Naive B cell (primary cell): ENCODE measurements at places on chromosomes 16 and 17.

- peak overlapping the region; percentile 95 for H3K4me3 ChIP-seq
- peaks cover 26% of the 10 kb centered on the region for H3K4me1 ChIP-seq
- no peaks in the 10 kb centered on the region for H3K27me3 ChIP-seq
- H3K27ac ChIP-seq: peak overlapping the region; percentile 99
Observed at GRCh38 chr17:69326377-69327059, 415 bp downstream of the ABCA5 start.

DNA sequence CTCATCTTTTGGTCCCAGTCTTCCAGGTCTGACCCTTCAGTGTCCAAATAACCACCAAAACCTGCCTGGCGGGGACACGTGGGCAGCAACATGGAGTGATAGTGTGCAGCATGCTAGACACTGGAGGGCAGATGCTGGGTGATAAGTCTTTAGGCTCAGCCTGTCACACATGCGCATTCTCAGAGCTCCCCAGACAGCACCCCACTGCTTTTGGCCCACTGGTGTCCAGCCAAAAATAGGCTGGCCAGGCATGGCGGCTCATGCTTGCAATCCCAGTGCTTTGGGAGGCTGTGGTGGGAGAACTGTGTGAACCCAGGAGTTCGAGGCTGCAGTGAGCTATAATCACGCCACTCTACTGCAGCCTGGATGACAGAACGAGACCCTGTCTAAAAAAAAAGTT lies 12.3 kb downstream of the GINS2 start:
- no peaks in the 10 kb centered on the region for H3K27me3 ChIP-seq
- H3K27ac ChIP-seq: no peak overlapping the region
- no peak overlapping the region for H3K4me3 ChIP-seq
- H3K36me3 ChIP-seq: peaks cover 17% of the 10 kb centered on the region

DNA sequence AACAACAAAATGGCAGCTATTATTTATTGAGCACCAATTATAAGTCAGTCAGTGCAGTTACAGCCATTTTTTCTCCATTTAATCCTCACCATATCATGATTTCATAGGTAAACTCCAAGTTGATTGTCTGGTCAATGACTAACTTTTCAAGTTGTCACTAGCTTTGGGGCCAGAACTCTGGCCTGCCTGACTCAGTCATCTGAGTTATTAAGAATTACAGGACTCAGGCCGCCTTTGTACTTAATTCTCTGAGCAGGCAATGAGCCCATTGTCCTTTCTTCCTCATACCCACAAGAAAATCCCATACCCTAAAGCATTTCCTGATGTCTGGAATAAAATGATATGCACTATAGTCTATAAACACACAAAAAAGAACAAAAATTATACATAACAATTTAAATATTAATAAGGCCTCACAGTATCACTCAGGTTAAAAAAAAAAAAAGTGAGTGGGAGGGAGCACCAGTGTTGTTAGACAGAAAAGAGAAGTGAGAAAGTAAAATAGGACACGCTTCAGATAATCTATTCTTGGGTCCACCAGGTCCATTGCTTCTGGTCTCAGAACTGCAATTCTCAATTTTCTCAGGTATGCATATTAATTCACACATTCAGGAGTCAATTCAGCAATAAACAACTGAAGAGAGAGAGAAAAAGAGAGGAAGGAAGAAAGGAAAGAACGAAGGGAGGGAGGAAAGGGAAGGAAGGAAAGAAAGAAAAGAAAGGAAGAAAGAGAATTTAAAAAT lies 70.2 kb downstream of the SPAG9 start:
- peak; percentile 73 for DNase-seq
- peaks cover 11% of the 10 kb centered on the region for H3K4me1 ChIP-seq
- peak overlapping the region; percentile 89 for H3K27ac ChIP-seq
- H3K27me3 ChIP-seq: no peaks in the 10 kb centered on the region
- peak overlapping the region; percentile 78 for H3K4me3 ChIP-seq
- H3K36me3 ChIP-seq: no peaks in the 10 kb centered on the region

DNA sequence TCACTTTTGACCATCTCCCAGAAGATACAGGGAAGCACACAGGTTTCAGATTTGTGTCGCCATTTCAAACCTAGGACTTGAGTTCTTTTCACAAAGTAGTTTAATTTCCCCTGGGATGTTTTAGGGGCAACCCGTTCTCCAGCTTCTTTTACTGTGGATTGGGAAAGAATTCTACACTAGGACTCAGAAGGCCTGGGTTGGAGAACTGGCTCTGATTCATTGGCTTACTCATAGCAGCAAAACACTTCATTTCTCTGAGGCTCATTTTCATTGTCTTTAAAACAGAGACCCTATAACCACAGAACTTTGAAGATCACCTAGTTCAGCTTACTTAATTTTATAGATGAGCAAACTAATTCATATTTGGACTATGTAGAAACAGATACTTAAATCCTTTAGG lies 175.9 kb upstream of the SALL1 start:
- no peak overlapping the region for H3K27ac ChIP-seq
- H3K4me1 ChIP-seq: no peaks in the 10 kb centered on the region
- no peak for DNase-seq

GRCh38 chr16:84048270-84048669 lies 5.7 kb upstream of the SLC38A8 start:
- DNase-seq: no peak
- H3K4me1 ChIP-seq: no peaks in the 10 kb centered on the region
- H3K4me3 ChIP-seq: no peak overlapping the region
- H3K36me3 ChIP-seq: peaks cover 11% of the 10 kb centered on the region
- peaks cover 6% of the 10 kb centered on the region for H3K27me3 ChIP-seq

GRCh38 chr16:9053006-9053601 lies 38.3 kb upstream of the HAPSTR1 start:
- no peaks in the 10 kb centered on the region for H3K36me3 ChIP-seq
- H3K27me3 ChIP-seq: peaks cover 15% of the 10 kb centered on the region
- peaks cover 3% of the 10 kb centered on the region for H3K4me1 ChIP-seq
- DNase-seq: no peak

- no peak overlapping the region for H3K27ac ChIP-seq
- no peak for DNase-seq
- no peak overlapping the region for H3K4me3 ChIP-seq
- peaks cover 4% of the 10 kb centered on the region for H3K4me1 ChIP-seq
- H3K36me3 ChIP-seq: no peaks in the 10 kb centered on the region
Observed at GRCh38 chr16:84955427-84955826, 55.9 kb downstream of the ZDHHC7 start.

GRCh38 chr17:38886643-38887010 lies 16.8 kb downstream of the LASP1 start:
- no peak overlapping the region for H3K27ac ChIP-seq
- no peaks in the 10 kb centered on the region for H3K36me3 ChIP-seq
- no peaks in the 10 kb centered on the region for H3K27me3 ChIP-seq
- no peak for DNase-seq
- peaks cover 48% of the 10 kb centered on the region for H3K4me1 ChIP-seq

DNA sequence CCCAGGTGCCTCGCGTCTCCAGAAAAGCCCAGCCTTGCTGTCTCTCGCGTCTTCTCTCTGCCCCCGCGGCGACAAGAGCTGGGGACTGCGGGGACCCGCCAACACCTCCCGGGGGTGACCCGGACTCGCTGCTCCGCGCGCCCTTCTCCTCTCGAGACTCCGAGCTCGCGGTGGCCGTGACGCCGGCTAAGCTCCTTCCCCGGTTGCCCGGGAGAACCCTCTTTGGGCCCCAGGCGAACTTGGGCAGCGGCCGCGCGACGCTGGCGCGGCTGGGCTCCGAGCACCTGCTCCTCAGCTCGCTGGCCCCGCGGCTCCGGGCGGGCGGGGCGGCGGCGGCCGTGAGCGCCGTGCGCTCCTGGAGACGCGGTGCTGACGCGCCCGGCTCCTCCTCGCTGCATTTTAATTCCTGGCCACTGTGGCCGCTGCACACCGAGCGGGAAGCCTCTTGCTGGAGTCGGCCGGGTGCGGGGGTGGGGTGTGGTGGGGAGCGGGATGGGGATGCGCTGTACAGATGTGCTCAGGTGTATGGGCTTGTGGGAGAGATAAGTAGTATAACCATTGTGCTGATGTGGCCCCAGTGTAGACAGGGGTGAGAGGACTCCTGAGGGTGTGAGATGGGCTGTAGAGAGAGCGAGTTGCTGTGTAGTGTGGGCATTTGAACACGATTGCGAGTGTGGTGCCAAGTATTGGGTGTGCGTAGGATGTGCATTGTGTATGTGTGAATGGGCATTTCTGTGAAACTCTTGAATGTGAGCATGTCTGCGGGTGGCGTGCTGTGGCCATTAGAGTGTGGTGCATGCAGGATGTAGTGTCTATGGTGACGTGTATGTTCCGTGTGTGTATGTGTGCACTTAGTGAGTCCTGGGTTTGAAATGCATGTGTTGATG lies at the start of gene ASIC2:
Gene ASIC2, minus strand, starts transcription at position 315 of the 887 bp plus-strand sequence.
- H3K27me3 ChIP-seq: peaks cover 52% of the 10 kb centered on the region
- peaks cover 25% of the 10 kb centered on the region for H3K36me3 ChIP-seq
- no peak for DNase-seq
- peaks cover 9% of the 10 kb centered on the region for H3K4me1 ChIP-seq

DNA sequence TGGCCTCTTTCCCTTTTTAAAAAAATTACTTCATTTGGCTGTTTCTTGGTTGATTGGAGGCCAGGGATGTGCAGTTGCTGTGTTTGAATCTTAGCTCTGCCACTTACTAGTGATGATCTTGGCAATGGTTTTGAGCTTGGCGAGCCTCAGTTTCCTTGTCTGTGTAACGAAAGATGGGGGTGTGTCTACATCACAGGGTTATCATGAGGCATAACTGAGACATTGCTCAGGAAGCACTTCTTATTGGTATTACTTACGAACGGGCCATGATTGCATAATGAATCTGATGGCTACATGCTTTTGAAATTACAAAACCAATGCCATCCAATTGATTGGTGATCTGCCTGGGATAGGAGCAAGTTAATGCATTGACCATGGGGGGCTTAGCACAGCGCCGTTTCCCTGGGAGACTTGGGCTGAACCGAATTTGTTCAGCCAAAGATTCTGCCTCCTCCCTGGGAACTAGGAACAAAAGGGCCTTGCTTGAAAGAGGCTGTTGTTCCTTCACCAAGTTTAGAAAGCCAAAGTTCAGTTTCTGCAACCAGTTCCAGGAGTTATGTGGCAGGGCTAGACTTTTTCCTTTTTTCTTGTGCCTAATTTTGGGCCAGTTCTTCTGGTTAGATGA lies 21.9 kb downstream of the CMIP start:
- no peak overlapping the region for H3K4me3 ChIP-seq
- H3K27ac ChIP-seq: peak overlapping the region; percentile 3
- H3K36me3 ChIP-seq: no peaks in the 10 kb centered on the region
- no peaks in the 10 kb centered on the region for H3K27me3 ChIP-seq
